ENCODE measurements at places on chromosomes 2 and 18.

DNA sequence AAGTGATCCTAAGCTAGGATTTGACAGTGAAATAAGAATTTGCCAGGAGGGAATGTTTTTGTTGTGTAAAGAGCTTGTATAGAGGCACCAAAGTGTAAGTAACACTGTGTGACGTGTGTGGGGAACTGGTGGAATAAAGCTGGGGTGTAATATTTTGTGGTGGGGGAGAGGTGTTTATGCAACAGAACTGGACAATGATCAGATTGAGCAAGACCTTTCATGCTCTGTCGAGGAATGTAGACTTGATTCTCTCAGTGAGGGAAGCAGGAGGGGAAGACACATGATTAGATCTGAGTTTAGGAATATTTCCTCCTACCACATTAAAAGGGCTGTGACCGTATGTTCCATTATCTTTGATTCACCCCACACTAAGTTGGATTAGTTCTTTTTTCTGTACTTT is 43.6 kb downstream of the EFEMP1 start:
- peak; percentile 75 for DNase-seq

DNA sequence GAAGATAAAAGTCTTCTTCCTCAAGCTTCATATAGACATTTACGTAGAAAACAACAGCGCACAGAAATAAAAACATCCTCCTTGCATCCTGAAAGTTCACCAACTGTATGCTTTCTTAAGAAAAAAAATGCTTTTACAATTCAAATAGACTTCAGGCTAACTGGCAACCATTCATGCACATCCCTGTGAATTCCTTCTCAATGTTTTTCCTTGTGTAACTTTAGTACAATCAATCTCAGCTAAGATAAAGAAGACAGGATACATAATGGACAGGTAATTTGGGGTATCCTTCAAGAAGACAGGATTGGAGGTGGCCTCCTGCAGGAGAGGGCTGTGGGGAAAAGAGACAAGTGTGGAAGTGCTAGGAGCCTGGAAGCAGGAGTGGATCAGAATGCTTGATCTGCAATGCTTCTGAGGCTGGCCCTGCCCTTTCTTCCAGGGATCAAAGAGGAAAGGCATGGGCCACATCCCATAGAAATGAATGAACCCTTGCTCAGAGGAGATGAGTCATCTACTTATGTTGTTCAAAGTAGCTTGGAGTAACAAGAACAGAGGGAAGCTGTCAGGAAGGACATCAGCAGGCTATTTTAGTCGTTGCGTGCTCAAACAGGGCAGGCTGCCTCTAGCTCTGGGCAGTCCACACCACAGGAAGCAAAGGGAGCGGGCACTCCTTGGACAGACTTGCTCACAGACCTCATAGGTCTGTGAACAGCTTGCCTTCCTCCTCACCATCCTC is 126.6 kb downstream of the TMEM131 start:
- peak; percentile 84 for DNase-seq

DNA sequence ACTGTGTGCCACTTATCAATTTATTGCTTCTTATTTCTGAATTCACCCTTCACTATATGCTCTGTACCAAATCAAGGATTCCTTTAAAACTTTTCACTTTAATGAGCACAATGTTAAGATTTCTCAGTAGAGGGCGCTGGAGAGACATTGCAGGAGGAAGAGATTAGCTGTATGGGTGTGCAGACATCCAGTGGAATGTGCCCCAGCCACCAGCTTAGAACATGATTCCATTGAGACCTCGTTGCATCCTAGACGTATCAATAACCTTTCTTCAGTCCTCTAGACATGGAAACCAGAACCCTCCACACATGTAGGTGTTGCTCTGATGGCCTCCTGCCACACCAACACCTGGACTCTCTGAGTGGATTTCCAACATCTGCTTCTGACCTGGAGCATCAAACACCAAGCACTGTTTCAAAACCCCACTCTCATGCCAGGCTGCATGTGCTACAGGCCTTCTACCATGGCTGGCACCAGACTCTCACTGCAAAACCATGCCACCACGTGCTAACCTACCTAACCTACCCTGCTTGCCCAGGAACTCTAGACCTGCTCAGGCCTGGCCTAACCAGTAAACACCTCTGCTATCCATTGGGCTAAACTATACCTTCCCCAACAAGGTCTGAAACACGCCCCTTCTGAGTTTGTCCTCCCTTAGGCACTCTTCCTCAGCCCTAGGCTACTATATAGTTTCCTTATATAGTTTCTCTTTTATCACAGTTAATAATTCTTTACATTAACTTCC is 633.2 kb upstream of the PKDCC start:
- peak; percentile 59 for DNase-seq

DNA sequence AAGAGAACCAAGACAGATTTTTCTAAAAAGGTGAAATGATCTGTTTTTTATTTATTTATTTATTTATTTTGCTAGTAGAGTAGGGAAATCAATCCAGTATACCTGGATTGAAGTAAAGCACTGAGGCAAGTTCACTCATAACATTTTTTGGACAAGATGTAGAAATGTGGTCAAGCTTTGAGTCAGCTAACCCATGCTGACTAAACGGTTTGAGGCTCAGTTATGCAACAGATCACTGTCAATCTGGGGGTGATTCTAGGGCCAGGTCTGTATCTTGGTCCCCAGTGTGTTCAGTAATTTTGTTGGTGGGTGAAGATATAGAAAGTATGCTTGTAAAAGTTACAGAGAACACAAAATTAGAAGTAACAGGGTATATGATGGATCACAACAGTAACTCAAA is 60.2 kb downstream of the RMDN2 start:
- DNase-seq = peak; percentile 62

GRCh38 chr2:219423652-219424377 is 5.6 kb downstream of the DES start:
- DNase-seq = no peak

DNA sequence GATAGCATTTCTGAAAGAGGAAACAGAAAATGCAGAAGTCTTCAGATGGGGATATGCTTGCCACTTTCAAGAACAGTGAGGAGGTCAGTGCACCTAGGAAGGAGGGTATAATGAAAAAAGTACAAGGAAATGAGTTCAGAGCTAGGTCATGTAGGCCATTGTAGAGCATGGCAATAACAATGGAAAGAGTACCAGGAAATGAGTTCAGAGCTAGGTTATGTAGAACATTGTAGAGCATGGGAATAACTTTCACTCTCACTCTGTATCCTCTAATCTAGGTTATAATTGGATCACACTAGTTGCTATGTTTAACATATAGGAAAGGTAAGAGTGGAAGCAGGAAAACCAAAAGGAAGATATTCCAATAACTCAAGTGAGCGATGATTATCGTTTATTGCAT is 12.3 kb downstream of the SCG2 start:
- DNase-seq = no peak

DNA sequence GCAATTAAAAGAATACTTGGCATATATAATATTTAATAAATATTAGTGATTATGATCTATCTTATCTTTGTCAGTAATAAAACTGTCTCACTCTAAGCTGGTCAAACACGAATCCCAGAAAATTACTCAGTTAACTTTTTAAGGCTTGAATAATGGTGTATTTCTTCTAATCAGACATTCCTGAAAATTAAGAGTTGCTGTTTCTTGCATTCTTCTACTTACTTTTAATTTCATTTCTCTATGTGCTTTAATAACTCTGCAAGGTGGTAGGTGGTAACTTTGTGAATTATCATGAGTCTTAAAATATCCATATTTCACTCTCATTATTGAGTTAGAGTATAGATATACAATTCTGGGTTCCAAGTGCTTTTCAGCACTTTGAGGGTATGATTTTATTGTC is 3.1 kb upstream of the SERPINB10 start:
- DNase-seq = no peak

DNA sequence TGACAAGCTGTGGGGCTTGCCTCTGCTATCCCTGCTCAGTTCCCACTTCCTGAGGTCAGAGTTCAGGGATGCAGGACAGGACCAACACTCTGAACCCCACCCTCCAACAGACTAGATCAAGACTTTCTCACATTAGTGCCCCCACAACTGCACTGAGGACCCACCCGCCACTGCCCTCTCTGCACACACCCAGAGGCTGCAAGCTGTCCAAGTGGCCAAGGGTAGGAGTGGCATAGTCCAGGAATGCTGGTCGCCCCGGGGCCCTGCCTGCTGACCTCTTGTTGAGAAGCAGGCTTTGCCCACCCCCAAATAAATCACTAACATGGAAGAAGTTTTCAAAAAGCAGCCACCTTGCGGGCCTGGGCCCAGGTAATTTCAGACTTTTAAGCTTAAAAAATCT is 5.5 kb upstream of the KIF1A start:
- no peak for DNase-seq

- DNase-seq = peak; percentile 70
Observed at GRCh38 chr2:119753041-119753929, 6.4 kb upstream of the PTPN4 start.

DNA sequence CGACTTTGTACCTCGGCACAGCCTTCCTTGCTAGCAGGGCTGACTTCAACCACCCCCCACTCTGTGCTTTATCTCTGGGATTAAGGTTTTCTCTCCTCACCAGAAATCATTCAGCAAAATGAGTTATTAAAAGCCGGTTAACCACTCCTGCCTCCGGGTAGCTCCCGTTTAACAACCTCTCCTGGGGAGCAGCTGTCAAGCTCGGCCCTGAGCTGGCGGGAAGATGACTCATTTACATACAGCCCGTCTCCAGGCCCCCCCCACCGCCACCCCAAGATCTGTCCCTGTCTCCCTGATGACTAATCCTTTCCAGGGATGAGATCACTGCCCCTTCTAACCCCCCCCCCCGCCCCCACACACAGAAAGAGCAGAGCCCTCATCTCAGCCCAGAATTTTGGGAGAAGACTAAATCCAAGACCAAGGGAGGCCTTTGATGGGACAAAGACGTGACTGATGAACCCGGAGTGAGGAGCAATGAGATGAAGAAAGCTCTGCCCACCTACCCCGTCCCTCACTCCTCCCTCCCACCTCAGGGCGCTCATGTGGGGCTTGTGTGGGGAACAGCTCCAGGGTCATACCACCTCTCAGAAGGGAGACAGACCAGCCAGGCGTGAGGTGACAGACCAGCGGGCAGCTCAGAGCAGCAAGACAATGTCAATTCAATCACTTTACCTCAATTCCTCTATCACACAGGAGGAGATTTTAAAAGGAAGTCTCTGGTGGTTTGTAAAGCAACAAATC is 131.4 kb downstream of the MSH2 start:
- DNase-seq = peak; percentile 34

GRCh38 chr2:218953366-218953954 is 6.0 kb upstream of the CDK5R2 start:
- no peak for DNase-seq

GRCh38 chr2:191839918-191840804 is 6.7 kb downstream of the CAVIN2 start:
- no peak for DNase-seq

- DNase-seq = no peak
Observed at GRCh38 chr2:2834516-2835254, 503.6 kb upstream of the MYT1L start.

DNA sequence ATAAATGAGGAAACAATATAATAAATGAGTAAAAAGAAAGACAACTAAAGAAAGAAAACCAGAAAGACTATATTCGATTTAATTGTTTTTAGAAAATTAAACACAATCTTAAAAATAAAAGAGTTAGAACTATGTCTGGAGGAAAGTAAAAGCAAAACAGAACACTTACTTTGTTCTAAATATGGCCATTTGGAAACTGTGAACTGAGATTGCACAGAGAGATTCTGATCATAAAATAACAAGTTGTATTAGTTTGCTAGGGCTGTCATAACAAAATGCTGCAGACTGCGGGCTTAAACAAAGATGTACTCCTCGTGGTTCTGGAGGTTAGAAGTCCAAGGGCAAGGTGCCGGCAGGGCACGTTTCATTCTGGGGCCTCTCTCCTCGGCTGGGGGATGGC is 128.1 kb upstream of the AQP4 start:
- no peak for DNase-seq

GRCh38 chr2:175580652-175581051 is 399.1 kb upstream of the ATP5MC3 start:
- DNase-seq = no peak

GRCh38 chr2:239250216-239251081 is 150.4 kb downstream of the HDAC4 start:
- no peak for DNase-seq

GRCh38 chr2:57877811-57878170 is 168.8 kb upstream of the VRK2 start:
- DNase-seq = no peak

Data from adipocyte (in vitro differentiated cells).